ENCODE measurements at places on chromosomes 3 and 15.
A peak's percentile ranks its signal among the peaks of the same experiment; 100 is the strongest.

DNA sequence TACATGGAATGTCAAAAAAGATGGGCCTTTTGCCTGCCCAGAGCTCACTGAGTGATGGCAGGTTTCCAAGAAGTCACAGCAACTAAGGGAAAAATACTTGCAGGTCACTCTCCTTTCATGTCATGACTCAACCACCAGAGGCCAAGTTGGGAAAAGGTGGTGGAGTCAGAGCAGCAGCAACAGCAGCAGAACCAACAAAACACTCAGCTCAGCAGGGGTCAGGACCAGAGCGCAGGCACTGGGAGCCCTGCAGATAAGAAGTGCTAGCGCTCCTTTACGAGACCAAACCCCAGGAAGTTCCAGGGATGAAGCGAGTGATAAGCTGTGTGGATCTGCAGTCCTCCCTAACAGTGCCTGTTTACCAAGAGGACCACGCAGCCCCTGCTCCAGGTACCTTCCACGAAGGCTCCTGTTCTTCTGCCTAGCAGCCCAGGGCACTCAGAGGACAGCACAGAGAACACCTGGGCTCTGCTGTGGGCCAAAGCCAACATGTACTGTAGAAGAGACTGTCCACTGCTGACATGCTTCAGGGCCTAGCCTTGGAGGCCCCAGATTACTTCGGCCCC is 26.0 kb downstream of the POC1A start:
- no peak for DNase-seq
- no peaks in the 10 kb centered on the region for H3K4me1 ChIP-seq
- no peak overlapping the region for H3K4me3 ChIP-seq
- H3K36me3 ChIP-seq = no peaks in the 10 kb centered on the region

GRCh38 chr3:135081856-135082434 is 286.9 kb downstream of the EPHB1 start:
- H3K27ac ChIP-seq = peak overlapping the region; percentile 71
- H3K36me3 ChIP-seq = no peaks in the 10 kb centered on the region
- H3K27me3 ChIP-seq = peaks cover 5% of the 10 kb centered on the region
- H3K4me1 ChIP-seq = peaks cover 21% of the 10 kb centered on the region
- DNase-seq = peak; percentile 45

GRCh38 chr3:57557085-57557537 is 1.0 kb downstream of the PDE12 start:
- peak overlapping the region; percentile 99 for H3K27ac ChIP-seq
- H3K4me3 ChIP-seq = peak overlapping the region; percentile 92
- H3K4me1 ChIP-seq = peaks cover 8% of the 10 kb centered on the region
- no peaks in the 10 kb centered on the region for H3K27me3 ChIP-seq
- DNase-seq = peak; percentile 32

GRCh38 chr3:111547631-111548030 is 5.6 kb downstream of the CD96 start:
- H3K36me3 ChIP-seq = no peaks in the 10 kb centered on the region
- H3K27me3 ChIP-seq = no peaks in the 10 kb centered on the region
- no peak overlapping the region for H3K4me3 ChIP-seq
- no peak overlapping the region for H3K27ac ChIP-seq
- peaks cover 2% of the 10 kb centered on the region for H3K4me1 ChIP-seq
- DNase-seq = no peak

GRCh38 chr15:98755138-98755537 is 106.8 kb downstream of the IGF1R start:
- H3K4me3 ChIP-seq = no peak overlapping the region
- H3K4me1 ChIP-seq = peaks cover 30% of the 10 kb centered on the region

GRCh38 chr15:36265422-36265821 is 314.0 kb upstream of the CDIN1 start:
- H3K4me1 ChIP-seq = peaks cover 6% of the 10 kb centered on the region
- H3K36me3 ChIP-seq = no peaks in the 10 kb centered on the region
- no peak for DNase-seq
- H3K4me3 ChIP-seq = no peak overlapping the region
- H3K27ac ChIP-seq = no peak overlapping the region

DNA sequence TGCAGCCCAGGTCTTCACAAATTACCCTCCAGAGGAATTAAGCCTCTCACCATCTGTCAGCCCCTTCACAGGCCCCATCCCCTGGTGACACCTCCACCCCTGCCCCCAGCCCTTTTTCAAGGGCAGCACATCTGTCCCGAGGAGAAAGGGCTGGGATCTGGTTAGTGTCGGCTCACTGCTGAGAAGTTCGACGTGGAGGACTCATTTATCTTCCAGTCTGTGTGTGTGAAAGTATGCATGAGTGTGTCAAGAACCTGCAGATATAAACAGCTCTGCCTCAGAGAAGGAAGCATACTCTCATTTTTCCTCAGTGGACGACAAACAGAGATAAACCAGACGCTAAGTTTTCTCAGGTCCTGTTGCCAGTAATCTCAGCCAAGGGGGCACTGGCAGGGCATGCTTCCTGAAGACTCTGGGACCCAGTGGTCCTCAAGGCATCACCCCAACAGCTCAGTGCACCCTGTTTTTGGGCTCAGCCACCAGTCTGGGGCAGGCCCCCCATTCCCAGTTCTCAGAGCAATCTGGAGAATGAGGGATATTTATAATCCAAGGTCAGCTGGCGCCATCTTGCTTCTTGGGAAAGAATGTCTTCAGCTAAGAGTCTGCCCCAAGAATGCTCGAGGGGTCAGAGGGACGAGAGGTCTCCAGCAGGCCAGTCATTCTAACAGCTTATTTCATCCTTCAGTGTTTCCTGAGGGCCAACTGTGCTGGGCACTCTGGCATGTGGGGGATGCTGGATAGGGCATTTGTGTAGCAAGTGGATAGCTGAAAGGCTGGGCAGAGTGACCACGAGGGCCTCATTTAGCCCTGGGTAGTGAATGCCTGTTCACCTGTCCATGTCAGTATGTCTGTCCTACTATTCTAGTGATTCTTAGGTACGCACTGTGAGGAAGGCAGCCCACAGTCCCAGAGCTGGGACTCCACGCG is 73.6 kb downstream of the ADCY5 start:
- no peak overlapping the region for H3K4me3 ChIP-seq
- no peak overlapping the region for H3K27ac ChIP-seq
- H3K27me3 ChIP-seq = peaks cover 9% of the 10 kb centered on the region
- no peaks in the 10 kb centered on the region for H3K36me3 ChIP-seq
- peaks cover 9% of the 10 kb centered on the region for H3K4me1 ChIP-seq

DNA sequence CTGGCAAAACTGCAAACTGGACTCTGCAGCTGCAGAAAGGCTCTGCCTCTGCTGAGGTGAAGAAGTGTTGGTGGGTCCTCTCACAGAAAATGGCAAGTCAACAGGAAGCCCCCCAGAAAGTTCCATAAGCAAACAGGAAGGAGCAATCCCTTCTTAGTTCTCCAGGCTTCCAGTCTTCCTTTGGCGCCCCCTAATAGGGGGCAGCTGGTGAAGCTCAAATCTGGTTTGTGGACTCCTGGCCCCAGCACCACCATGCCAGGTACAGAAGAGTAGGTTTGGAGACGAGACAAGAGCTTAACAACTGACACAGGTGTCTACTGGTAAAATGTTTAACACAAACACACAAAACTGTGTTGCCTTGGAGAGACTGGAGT is 35.5 kb downstream of the LEO1 start:
- no peaks in the 10 kb centered on the region for H3K36me3 ChIP-seq
- H3K4me1 ChIP-seq = peaks cover 3% of the 10 kb centered on the region
- no peak for DNase-seq
- no peak overlapping the region for H3K27ac ChIP-seq

DNA sequence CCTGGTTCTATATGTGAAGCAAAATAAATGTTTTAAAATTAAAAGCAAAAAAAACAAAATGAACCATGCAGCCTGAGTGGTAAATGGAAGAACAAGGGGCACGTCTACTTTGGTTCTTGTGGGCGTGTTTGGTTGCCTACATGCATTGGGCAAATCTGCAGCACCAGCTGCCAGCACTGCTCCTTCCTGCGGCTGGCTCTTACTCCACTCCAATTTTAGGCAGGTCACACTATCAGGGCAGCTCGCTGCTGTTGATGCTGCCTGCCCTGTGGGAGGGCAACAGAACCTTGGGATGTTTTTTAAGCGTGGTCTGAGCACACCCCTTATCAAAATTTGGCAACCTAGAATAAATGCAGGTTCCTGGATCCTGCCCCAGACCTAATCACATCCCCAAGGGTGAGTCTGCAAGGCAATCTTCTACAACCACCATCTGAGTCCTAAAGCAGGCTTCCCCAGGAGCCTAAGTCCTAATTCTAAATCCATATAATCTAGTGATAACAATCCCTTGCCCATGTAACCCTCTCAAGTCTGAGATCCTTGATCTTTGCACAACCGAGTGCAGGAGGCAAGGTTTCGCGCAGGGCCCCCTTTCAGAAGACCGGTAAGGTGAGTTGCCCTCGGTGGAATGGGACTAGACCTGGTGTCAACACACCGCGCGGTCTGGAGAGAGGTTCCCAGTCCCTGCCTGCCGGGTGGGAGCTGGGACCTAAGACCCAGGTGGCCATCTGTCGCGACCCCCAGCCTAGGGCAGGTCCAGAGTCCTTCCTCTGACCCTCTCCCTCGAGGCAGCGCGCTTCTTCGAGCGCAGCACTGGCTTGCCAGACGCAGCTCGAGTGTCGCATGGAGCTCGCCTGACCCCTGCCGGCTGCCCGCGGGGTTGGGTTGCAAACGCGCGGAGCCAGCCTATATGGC is 15.9 kb downstream of the IVD start:
- H3K4me1 ChIP-seq = peaks cover 4% of the 10 kb centered on the region
- H3K36me3 ChIP-seq = no peaks in the 10 kb centered on the region
- H3K27me3 ChIP-seq = no peaks in the 10 kb centered on the region
- H3K27ac ChIP-seq = no peak overlapping the region
- DNase-seq = peak; percentile 93

GRCh38 chr3:29293421-29293820 is 12.6 kb downstream of the RBMS3 start:
- peaks cover 4% of the 10 kb centered on the region for H3K4me1 ChIP-seq
- no peaks in the 10 kb centered on the region for H3K27me3 ChIP-seq
- H3K36me3 ChIP-seq = no peaks in the 10 kb centered on the region

- H3K4me1 ChIP-seq = no peaks in the 10 kb centered on the region
- no peak for DNase-seq
- H3K27ac ChIP-seq = no peak overlapping the region
- no peak overlapping the region for H3K4me3 ChIP-seq
- H3K27me3 ChIP-seq = peaks cover 2% of the 10 kb centered on the region
These were observed 143.3 kb upstream of the RBMS3 start for GRCh38 chr3:29137601-29138000.

DNA sequence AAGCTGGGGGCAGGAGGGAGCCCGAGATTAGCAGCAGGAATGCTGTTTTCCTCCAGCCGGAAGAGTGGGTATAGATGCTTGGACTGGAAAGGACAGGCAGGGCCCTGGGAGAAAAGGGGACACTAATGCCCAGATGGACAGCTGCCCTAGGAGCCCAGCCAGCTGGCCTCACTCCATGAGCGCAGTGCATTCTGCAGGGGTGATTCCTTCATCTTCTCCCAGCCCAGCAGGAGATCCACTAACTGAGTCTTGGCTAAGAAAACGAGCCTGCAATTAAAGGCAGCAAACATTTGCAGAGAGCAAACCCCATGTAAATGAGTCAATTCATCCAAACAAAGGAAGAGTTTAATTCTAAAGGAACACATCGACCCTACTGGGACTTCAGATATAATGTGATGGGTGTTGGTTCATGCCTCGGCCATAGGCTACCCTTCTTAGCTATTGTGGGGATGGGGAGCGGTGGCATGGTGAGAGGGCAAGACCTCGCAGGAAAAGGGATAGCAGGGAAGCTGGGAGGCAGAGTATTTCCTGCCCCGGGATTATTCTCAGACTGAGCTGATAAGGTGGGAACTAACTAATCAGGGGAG is 13.3 kb upstream of the MINAR1 start:
- peaks cover 11% of the 10 kb centered on the region for H3K4me1 ChIP-seq
- DNase-seq = no peak
- no peaks in the 10 kb centered on the region for H3K36me3 ChIP-seq
- no peak overlapping the region for H3K4me3 ChIP-seq
- peaks cover 3% of the 10 kb centered on the region for H3K27me3 ChIP-seq

- no peaks in the 10 kb centered on the region for H3K27me3 ChIP-seq
- no peak overlapping the region for H3K4me3 ChIP-seq
- DNase-seq = no peak
- no peaks in the 10 kb centered on the region for H3K4me1 ChIP-seq
- H3K36me3 ChIP-seq = no peaks in the 10 kb centered on the region
These were observed 8.0 kb downstream of the CLDN16 start for GRCh38 chr3:190396001-190396400.

DNA sequence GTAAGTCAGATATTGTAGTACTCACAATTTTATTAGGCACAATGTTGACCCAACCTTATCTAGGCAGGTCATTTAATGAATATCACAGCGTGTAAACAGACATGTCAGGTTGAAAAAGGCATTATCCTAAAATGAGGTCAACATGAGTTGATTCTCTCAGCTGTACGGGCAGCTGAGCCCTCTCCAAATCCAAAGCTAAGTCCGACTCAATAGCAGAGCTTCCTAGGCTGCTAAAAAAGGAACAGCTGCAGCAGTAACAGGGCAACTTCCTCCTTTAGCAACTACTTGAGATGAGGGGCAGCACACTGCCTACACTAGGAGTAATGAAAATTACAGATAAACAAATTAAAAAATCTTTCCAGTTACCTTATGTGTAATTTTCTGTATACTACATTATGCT is 189.2 kb downstream of the CADM2 start:
- no peak overlapping the region for H3K4me3 ChIP-seq
- H3K27me3 ChIP-seq = peaks cover 2% of the 10 kb centered on the region
- no peak overlapping the region for H3K27ac ChIP-seq
- peaks cover 6% of the 10 kb centered on the region for H3K4me1 ChIP-seq

- no peaks in the 10 kb centered on the region for H3K27me3 ChIP-seq
- no peaks in the 10 kb centered on the region for H3K4me1 ChIP-seq
- no peaks in the 10 kb centered on the region for H3K36me3 ChIP-seq
- no peak overlapping the region for H3K4me3 ChIP-seq
These were observed 19.0 kb downstream of the GPR156 start for GRCh38 chr3:120265989-120266388.

DNA sequence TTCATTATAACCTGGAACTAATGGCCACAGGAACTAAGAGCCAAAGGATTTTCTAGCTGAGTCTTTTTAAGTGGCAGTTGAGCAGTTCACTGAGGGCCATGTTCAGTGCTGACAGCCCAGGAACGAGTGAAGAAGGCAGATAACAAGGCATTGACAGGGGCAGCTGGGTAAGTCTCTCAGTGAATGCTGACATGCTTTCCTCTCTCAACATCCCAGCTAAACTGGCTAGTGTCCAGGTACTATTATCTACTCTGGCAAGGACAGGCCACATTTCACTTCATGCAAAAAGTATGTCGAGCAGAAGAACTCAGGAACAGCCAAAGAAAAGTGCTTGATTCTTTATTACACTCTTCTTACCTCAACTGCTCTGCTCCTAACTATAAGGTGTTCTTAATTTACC is 515.9 kb downstream of the NLGN1 start:
- peaks cover 2% of the 10 kb centered on the region for H3K27me3 ChIP-seq
- no peaks in the 10 kb centered on the region for H3K36me3 ChIP-seq
- no peak for DNase-seq
- peak overlapping the region; percentile 7 for H3K27ac ChIP-seq
- no peak overlapping the region for H3K4me3 ChIP-seq

GRCh38 chr3:64856106-64856505 is 168.3 kb upstream of the ADAMTS9 start:
- no peaks in the 10 kb centered on the region for H3K27me3 ChIP-seq
- DNase-seq = no peak
- H3K4me3 ChIP-seq = peak overlapping the region; percentile 56
- peaks cover 20% of the 10 kb centered on the region for H3K4me1 ChIP-seq
- H3K27ac ChIP-seq = peak overlapping the region; percentile 14
